ENCODE measurements at places on chromosomes 1 and 21.
A peak's percentile ranks its signal among the peaks of the same experiment; 100 is the strongest.

DNA sequence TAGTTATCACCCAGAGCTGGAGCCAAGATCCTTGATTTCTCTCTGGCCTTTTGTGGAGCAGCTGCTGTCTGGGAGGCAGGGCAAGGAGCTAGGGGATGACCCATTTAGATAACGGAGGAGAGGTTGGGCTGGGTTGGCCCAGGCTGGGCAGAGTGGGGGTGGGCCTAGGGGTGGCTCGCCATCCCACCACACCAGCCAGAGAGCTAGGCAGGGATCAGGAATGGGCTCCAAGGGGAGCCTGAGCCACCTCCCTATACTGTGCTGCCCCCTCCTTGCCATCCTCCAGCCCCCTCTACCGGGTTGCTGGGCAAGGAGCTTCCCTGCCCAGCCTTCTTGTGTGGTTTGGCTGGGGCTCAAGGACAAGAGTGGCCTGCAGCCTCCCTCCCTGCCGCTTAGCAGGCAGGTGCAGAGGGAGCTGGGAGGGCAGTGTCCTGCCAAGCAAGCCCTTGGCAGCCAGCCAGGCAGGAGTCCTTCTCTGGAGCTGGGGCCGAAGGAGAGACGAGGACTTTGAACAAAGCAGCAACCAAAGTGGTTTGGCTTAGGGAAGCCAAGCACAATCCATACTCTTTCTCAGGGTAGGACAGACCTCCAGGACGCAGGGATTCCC is 4.1 kb downstream of the NUAK2 start:
- DNase-seq: peak; percentile 54

DNA sequence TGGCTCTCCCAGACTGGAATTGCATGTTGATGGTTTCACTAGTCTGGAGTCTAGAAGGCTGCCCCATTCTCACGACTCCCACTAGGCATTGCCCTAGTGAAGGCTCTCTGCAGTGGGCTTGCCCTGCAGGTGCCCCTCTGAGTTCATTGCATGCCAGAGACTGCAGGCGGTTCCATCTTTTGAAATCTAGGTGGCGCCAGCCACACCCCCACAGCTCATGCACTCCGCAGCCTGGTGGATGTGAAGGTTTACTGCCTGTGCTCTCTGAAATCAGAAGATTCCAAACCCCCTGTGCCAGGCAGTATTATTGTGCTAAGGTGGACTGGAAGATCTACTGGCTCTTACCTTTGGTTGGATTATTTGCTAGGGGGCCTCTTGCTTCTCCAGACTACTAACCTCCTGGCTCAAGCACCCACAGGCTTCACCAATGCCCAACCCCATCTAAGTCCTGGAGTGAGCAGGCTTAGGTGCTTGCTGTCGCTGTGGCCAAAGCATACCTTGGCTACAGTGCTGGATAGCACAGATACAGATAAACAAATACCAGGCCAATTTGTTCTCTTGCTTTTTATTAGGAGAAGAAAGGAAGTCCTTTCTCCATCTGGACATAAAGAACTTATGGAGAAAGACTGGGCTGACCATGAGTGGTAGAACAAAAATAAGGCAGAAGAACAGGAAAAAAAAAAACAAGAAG is 83.5 kb upstream of the SIM2 start:
- no peak for DNase-seq

DNA sequence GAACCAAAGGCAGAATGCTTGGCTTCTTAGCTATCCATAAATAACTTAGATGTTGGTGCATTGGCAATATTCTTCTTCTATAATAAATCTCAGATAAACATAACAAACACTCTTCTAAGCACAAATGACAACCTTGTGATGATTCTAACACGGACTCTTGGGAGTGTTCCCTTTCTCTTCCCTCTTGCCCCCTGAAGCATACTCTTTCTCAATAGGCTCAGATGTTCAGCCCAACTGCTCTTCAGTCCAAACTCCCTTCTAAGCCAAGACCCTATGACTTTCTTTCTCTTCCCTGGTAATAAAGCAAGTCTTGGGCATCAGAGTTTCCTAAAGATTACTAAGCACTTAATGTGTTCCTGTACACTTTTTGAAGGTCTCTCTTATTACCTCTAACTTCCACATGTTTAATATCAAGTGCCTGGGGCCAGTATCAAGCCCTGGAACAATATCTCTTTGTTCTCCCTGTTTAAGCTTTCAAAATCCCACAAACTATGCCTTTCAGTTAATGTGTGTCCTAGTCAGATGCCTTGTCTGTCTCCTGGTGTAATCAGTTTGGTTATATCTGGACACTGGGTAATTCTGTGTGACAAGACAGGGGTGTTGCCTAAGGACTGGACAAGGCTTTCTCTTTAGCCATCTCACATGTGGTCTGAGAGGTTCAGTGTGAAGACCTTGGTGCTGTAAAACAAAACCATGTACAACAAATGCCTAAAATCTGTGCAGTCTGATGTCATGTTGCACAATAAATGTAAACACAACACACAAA is 92.9 kb upstream of the IVNS1ABP start:
- DNase-seq: no peak

- no peak for DNase-seq
Observed at GRCh38 chr1:238061967-238062613, 171.4 kb upstream of the ZP4 start.

- DNase-seq: no peak
Observed at GRCh38 chr1:230271300-230272035, 154.7 kb downstream of the PGBD5 start.

DNA sequence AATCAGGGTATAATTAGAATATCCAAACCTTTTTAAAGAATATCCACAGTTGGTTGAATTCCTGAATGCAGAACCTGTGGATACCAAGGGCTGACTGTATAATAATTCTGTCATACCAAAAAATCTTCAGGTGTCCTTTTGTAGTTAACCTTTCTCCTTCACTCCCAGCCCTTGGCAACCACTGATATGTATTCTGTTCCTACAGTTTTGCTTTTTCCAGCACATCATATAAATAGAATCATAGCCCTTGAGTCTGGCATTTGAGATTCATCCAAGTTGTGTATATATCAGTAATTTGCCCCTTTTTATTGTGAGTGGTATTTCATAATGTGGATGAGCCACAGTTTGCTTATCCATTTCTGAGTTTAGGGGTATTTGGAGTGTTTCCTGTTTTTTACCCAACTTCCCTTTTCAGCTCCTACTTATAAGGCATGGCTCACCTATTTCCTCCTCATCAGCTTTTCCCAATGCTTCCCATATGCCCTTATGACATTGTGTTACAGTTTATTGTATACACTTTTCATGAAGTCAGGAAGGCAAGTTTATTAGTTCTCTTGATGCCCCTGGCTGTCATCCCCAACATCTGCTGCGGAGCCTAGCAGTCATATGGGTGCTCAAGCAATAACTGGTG is 35.0 kb upstream of the AGO1 start:
- DNase-seq: no peak

GRCh38 chr1:155012776-155013602 is 10.4 kb downstream of the ZBTB7B start:
- DNase-seq: no peak

- no peak for DNase-seq
Observed at GRCh38 chr1:206469933-206470691, at the start of gene IKBKE. Gene IKBKE, plus strand, starts transcription at chr1:206470476. Its CDS starts 2,752 bp downstream, at chr1:206473228.

GRCh38 chr1:28141685-28142084 is 34.8 kb downstream of the PTAFR start:
- DNase-seq: no peak

DNA sequence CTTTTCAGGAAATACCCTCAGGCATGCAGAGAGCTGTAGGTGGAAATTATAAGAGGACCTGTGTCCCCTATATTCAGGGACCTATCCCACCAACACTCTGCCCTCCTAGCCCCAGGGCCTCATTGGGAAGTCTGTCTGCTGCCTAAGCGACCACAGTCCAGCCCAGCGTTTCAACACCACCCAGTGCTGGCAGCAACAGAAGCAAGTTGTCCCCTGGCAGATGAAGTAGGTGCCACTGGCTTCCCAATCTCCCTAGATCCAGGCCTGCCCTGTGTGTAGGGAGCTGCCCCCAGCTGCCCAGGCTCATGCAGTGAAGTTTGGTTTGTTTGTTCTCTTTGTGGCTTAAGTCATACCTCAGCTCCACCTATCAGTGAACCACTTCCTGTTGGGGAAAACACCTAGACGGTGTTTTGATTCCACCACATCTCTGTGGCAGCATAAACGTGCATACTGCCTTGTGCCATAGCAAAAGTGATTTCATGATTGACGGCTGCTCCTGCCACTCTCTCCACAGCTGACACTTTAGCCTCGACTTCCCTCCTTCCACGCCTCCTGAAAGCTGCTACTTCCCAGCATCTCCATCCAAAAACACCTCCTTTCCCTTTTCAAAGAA is 8.1 kb upstream of the LEFTY1 start:
- DNase-seq: no peak

GRCh38 chr1:93036672-93037071 is 42.4 kb upstream of the MTF2 start:
- no peak for DNase-seq

GRCh38 chr1:151562661-151563060 is 22.6 kb downstream of the TUFT1 start:
- no peak for DNase-seq

DNA sequence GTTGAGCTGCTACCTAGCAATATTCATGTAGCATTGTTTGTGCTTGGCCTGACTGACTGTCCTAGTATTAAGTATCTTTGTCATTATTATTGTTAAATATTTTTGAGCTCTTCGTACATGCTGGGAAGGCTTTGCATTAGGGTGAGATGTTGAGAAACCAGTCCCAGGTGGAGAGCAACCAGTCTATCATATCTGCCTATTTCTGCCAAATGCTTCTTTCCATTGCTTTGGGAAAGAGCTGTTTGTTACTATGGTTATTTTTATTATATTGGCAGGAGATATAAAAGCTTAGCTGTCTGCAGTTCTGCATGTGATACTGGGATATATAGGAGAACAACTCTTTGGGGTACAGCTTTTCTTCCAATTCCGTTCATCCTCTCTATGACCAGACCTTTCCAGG is 85.1 kb downstream of the CLDN17 start:
- no peak for DNase-seq

DNA sequence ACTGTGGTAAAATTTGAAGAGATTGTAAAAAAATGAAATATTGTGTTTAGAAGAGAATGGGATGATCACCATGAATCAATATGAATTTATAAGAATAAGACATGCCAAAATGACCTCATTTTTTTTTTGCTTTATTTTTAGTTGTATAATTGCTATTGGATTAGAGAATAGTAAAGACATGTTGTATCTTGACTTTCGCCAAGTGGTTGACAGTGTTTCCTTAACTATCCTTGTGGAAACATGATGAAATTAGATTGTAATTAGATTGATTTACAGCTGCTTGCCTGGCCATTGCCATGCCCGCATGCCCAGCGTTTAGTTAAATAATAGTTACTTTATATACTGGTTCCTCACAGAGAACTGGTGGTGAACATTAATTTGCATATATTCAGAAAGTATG is 154.9 kb downstream of the MAGI3 start:
- no peak for DNase-seq

DNA sequence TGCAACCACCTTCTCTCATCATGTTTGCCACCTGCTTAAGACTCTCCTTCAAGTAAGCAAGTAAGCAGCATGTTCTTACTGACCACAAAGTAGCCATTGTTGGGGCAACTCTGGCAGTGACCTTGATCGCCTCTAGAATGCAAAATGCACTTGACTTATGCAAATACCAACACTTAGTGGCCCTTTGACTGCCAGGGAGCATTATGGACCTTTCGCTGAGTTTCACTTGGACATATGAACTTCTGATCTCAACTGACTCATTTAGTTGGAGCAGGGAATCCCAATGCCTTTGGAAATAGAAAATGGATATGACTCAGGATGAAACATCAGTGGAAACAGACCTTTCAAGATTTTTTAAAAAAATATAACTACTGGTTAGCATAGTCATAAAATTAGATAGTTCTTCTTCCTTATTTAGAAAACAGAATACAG is 6.1 kb upstream of the PLA2G5 start:
- DNase-seq: no peak

DNA sequence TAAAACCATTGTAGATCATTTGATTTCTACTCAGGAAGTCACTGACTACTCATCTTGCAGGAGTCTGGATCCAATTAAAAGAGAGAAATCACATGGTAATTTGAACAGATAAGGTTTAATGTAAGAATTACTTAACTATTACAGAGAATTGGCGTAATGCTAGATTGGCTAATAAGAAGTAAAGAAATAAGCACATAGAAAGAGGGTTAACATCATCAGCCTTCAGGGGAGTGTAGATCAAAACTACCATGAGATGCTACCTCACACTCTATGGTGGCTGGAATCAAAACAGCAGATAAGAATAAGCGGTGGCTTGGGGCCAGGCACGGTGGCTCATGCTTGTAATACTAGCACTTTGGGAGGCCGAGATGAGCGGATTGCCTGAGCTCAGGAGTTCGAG is 11.7 kb downstream of the ST3GAL3 start:
- no peak for DNase-seq

- DNase-seq: no peak
Observed at GRCh38 chr1:81569761-81570160, 231.0 kb upstream of the ADGRL2 start.

- DNase-seq: no peak
Observed at GRCh38 chr1:114554577-114554976, 26.8 kb downstream of the BCAS2 start.

DNA sequence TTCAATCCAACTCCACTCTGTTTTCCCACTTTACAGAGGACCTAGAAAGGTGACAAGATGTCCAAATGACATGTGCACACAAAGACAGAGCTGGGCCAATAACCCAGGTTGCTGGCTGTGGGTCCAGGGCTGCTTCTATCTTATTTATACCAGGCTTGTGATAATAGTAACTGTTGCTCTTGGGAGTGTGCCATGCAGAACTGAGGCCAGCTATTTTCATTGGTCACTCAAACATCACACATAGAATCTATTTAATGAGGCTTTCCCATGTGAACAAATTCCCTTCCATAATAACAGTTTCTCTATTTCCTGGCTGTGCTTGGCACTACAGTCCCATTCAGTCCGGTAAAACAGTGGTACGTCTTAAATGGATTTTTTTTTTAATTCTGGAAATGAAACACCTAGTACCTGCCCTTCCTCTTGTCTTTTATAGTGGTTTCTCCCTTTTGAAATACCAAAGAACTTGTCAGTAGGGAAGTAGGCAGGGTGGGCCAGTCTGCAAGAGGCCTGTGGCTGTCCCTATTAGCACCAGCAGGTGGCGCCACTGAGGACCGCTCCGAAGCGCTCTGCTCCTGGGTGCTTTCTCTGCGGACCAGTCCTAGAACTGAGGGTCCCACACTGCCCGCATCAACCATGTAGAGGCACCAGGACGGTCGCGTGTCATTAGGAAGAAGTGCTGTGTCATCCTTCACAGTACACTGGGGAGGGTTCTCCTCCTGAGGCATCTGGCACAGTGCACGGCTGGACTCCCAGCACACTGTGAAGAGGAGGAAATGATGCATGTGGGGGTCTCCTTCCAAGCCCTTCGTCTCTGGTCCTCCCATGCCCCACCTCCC is 52.1 kb downstream of the GPR161 start:
- DNase-seq: peak; percentile 77

- no peak for DNase-seq
Observed at GRCh38 chr1:55634516-55634915, 419.4 kb upstream of the USP24 start.

All from liver (tissue), 10 donors.